ENCODE measurements at places on chromosomes 2 and 18.

DNA sequence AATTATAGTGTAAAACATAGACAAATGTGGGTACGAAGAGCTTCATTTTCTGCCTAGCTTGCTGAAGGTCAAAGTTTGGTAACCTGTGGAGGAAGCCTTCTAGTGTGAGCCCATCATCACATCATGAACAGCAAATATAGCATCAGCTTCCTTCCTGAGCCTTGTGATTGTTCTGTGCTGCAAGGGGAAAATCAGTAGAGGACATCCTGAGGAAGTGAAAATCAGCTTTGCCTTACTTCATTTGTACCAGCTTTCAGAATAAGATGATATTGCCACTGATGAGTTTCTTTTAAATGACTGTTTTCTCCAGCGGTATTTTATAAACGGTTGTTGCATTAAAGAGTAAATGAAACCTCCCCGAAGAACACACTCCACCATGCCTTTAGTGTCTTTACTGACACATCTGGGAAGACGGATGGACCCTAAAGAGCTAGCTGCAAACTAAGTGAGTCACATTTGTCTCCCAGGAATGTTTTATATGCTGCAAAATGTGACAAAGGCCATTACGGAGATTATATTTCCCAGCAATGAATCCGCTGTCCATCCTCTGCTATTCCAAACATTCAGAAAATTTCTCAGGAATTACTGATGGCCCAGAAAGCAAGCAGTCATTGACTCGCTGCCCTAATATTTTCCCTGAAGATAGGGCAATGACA, 1272.8 kb downstream of the SUCLG1 start:
- no peak for DNase-seq

DNA sequence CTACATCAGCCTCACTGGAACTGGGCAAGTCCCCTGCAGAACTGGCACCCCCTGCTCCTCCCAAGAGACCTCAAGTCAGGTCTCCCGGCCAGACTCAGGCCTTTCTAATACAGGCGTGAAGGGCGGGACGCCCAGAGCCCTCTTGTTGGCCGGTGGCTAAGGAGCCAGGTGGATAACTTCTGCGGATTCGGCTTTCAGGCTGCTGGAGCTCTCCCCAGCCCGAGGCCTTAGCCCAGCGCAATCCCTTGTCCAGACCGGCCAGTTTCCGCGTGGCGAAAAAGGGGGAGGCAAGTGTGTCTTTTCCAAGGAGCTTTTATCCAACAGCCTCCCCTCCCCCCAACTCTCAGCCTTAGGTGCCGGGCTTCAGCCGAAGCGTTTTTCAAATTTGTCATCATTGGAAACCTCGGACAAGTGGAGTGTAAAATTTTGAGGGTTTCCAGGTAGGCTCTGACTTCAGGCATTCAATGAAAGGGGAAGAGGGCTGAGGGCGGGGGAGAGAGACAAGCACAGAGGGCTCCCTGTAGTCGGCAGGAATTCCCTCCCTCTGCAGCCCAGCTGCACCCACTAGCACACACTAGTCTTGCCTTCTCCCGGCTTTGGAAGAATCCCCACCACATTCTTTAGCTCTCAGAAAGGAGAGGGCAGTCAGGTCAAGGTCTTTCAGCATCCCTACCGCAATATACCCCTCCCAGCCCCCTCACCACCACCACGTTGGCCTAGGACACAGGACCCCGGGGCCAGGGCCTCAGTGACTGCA, 9.5 kb upstream of the SATB2 start:
- no peak for DNase-seq

DNA sequence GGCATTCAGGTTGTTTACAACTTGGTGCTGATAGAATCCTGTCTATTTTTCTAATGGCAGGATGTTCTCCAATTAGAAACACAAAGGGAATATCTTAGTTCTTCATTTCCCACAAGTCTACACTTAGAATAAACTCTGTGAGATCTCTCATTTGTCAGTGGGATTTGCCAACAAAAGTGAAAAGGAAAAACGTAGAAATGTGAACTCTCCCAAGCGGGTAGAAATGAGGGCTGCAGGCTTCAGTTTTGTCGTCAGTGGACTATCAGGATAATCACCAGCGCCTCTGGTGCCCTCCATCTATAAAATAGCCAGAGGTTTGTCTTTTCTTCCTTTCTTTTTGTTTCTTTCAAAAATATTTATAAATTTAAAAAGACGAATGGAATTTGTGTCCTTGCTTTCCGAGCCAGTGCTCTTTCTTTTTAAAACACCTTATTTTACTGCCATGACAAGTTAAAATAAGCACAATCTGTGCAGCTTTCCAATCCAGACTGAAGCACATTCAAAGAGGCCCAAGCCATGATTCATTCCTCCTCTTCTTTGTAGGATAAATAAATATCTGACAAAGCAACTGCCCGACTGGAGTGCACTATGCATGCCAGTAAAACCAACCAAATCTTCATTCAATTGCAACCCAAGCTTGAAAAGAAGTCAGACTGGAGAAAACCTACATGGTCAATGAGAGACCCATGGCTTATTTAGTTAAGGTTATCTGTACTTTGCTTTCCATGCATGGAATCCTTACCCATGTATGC, 185.8 kb downstream of the ANKRD44 start:
- no peak for DNase-seq

DNA sequence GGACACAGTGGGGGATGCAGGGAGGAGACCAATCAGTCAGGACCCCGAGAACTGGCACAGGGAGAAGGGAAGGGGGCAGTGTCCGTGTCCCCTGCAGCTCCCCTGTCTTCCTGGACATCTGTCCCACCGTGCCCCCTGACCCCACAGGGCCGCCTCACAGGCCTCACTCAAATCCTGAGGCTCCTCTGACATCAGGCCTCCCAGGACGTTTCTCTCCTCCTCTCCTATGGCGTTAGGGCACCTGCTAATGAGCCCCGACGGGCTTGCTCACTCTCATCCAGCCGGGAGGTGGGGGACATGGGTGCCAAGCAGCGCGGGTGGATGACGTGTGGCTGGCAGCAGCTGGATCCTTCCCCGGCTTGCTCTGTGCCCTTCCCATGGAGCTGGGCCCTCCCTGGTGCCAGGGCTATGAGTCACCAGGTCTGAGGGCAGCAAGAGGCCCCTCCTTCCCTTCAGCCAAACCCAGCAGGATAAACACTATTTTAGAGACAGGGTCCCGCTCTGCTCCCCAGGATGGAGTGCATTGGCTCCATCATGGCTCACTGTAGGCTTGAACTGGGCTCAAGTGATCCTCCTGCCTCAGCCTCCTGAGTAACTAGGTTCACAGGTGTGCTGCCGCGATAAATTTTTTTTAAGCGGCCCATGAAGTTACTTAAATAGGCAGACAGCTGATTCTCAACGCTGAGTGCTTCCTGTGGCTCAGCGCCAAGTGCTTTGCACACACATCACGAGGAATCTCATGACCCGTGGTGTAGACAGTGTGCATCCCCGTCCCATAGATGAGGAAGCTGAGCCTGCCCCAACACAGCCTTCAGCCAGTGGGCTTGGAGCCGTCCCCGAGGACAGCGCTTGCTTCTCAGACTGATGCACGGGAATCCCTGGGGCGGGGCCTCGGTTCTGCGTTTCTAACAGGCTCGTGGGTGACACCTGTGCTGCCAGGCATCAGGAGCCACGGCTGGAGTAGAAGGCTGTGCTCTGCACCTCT, 64.5 kb upstream of the HDAC4 start:
- no peak for DNase-seq

Measured in non-pigmented ciliary epithelial cell (primary cell).